ENCODE measurements at places on chromosomes 7 and 10.

DNA sequence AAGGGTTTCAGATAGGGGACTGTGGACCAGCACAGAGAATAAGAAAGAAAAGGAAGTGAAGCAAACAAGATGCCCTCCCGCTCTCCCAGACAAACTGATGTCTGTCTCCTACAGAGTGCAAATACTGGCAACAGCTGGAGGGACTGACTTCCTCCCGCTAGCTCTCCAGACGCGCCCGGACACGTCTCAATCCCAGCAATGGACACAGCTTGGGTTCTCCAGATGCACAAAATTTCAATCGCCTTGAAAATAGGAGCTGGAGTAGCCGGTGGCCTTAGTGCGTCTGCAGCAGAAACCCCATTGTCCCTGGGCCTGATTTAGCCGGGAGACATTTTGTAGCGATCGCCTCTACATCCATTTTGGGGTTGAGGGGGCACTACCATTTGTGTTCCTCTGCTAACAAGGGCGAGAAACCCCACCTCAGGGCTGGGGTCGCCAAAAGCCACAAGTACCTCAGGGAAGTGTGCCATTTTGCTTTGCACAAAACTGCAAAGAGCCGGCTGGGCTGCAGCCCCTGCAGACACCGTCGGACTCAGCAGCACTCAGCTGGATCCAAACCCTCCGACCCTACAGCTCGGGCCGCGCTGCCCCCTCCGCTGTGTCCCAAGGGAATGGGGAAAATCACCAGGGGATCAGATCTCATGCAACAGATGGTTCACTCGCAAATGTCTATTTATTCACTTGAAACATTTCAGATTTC is 5.9 kb downstream of the CPA2 start:
- no peak for DNase-seq

DNA sequence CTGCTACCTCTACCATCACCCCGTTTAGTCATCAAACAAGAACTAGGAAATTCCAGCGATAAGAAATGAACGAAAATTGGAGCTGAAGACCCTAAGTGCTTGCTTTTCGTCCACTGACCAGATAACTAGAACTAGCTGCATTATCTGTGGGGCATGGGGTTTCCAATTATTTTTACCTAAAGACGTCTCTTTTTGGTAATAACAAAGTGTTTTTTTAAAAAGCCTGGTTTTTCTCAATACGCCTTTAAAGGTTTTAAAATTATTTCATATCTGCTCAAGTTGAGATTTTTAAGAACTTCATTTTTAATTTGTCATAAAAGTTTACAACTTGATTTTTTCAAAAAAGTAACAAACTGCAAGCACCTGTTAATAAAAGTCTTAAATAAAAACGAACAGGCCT is 104.2 kb downstream of the GALNT11 start:
- no peak for DNase-seq

GRCh38 chr10:114754445-114755320 is 66.9 kb upstream of the FHIP2A start:
- DNase-seq = no peak

DNA sequence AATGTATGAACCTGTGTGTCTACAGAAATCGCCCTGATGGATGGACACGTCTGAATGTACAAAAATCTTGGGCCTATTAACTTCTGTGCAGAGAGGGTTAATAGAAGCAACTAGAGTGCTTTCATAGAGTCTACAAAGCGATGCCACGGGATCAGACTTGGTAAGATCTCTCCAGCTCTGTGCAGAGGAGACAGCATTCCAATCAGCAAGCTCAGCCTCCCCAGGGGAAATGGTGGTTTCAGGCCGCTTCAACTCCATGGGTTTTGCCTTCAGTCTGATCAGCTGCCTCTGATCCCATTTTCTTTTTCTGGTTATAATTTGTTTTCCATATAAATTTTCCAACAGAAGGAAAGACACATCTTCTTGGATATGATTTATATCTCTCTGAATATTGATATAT is 35.1 kb upstream of the COBL start:
- no peak for DNase-seq

DNA sequence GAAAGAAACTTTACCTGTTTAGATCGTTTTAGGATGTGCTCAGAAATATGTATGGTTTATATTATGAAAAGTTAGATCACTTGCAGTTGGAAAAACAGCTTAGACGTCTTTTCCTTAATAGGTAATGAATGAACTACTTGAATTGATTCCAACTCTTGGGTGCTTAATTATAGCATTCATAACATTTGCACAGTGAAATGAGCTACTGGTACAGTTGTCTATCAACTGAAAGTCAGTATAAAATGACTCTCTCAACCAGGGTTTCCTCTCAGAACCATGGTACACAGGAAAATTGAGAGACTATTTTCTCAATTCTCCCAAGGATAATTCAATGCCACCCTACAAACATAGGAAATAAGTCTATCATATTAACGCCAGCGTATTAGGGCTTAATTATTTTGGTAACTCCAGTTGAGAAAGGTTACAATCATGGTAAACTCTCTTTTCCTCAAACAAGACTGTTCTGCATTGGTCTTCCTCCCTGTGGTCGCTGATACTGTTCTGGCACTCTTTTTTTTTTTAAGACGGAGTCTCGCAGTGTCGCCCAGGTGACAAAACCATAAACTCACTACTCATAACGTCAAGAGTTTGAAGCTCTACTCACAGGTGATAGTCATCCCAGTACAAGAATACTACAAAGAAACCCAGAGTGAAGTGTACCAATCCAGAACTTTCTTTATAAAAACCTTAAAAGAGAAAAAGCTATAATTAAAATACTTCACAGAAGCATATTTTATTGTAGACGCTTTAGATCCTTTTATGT is 2.0 kb downstream of the ANLN start:
- DNase-seq = no peak

GRCh38 chr10:18134509-18134908 is 5.7 kb upstream of the CACNB2 start:
- no peak for DNase-seq

- no peak for DNase-seq
These were observed 597 bp downstream of the ZNF277 start for GRCh38 chr7:112206991-112207592.

DNA sequence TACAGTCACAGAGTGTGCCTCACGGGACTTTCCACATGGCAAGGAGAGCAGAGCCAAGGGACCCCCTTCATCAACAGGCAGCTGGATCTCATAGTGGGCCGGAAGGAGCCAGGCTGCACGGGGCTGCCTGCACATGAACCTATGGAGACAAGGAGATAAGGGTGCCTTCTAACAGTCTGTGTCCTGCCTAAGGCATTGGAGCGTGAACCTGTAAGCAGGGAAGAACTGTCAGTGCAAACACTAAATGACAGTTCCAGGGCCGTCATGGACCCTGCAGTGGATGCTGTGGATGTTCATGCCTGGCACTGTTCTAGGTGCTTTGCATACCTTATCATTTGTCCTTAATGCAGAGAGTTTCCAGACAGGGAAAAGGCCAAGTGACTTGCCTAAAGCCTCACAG is 85.9 kb downstream of the WIPF3 start:
- no peak for DNase-seq

DNA sequence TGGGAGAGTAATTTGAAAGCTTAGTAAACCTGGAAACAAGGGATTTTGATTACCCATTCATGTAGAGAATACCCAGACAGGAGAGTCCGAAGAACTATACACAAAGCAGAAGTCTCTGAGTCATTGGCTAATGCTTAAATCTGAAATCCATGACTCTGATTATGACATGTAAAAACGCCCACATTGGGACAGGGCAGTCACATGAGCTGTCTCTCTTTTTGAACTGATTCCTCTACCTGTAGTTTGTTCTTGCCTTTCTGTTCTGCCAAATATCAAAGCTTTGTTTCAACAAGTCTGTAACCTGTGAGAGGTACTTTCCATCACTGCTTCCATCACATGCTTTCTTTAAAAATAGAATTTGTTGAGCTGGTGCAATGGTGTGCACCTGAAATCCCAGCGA is 4.3 kb upstream of the GPNMB start:
- no peak for DNase-seq

DNA sequence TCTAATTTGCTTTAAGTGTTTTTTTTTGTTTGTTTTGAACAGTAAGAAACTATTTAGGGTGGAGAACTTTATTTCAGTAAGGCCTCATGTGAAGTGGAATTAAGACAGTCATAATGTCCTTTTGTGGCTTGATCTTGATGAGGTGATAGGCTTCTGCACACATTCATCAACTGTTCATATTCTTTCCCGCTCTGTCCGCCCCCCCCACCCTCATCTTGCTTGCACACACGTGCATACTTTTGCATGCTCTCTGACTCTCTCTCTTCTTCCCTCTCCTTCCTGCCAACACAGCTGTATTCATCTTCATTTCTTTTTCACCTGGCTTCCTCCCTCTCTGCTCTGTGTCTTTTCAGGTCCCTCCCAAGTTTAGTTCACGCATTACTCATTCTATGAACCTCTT is 429.6 kb downstream of the AUTS2 start:
- DNase-seq = no peak

- DNase-seq = no peak
These were observed 19.0 kb downstream of the GPER1 start for GRCh38 chr7:1106793-1107421.

GRCh38 chr10:22365644-22366434 is 20.5 kb downstream of the SPAG6 start:
- DNase-seq = no peak

DNA sequence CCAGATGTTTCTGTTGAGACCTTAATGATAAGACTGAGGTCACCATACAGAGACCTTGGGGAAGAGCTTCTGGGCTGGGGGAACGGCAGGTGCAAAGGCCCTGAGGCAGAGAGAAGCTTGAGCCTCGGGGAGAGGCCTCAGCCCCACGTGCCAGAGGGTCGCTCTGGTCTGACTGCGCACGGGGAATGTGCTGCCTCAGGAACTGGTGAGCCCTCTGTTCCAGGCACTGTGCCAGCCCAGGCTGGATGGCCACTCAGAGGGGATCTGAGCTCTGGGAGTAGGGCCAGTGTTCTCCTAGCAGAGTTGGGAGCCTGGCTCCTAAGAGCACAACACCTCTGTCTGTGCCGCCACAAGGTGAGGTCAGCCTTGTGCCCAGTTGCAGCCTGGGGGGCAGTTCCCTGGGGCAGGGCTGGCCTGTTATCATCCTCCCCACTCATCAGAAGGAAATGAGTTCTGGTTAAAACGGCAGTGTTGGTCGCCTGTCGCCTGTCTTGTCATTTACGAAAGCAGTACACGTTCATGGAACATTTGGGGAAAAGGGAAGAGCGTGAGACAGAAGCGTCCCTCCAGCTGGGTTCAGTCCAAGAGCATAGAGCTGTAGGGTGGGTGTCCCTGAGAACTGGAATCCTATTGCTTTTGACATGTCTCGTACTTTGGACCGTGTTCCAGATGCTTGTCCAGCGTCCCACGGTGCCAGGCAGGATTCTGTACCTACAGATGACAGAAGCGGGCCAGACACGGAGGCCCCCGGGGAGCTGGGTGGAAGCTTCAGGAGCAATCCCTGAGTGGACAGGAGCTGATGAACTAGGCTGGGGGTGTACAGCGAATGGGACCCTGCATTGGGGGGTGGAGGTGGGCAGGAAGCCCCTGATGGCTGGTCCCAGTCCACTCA is 4.3 kb downstream of the TTYH3 start:
- no peak for DNase-seq

DNA sequence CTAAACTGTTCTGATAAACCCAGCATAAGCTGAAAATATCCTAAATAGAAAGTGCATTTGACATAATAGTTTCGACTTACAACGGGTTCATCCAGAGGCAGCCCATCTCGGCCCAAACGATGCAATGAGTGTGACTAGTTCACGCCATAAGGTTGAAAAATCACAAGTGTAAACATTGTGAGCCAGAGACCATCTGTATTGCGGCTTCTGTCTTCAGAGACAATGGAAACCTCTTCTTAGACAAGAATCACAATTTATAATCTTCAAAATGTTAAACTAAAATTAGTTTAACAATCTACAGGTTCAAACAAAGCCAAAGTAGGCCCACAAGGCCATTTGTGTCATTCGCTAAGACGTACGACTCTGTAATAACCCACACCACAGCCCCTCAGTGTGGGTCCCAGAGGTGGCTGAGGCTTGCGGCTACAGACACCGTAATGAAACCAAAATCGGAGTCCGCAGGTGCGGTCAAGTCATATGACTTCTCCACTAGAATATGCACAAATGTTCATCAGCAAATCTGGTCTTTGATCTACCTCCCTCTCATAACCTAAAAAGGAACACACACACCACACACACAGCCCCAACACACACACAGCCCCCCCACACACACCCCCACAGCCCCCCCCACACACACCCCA is 81.8 kb downstream of the DIP2C start:
- no peak for DNase-seq

- DNase-seq = no peak
These were observed 243.5 kb upstream of the ZNF32 start for GRCh38 chr10:43892062-43892770.

DNA sequence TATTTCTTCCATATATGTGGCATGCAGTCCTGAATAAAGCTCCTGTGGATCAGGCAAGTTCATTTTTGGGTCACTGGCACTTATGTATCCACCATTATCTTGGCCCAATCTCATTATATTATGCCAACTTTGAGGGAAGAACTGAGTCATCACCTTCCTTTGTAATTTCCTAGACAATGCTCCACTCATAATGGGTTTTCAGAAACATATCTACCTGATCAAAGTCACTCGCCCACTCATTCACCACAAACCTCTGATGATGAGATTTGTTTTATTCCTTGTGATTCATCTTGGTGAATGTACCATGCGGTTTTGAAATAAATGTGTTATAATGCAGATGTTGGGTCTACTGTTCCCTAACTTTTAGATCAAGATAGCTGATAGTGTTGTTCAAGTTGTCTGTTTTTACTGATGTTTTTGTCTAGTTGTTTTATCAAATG is 525.8 kb downstream of the KIF20B start:
- DNase-seq = no peak

DNA sequence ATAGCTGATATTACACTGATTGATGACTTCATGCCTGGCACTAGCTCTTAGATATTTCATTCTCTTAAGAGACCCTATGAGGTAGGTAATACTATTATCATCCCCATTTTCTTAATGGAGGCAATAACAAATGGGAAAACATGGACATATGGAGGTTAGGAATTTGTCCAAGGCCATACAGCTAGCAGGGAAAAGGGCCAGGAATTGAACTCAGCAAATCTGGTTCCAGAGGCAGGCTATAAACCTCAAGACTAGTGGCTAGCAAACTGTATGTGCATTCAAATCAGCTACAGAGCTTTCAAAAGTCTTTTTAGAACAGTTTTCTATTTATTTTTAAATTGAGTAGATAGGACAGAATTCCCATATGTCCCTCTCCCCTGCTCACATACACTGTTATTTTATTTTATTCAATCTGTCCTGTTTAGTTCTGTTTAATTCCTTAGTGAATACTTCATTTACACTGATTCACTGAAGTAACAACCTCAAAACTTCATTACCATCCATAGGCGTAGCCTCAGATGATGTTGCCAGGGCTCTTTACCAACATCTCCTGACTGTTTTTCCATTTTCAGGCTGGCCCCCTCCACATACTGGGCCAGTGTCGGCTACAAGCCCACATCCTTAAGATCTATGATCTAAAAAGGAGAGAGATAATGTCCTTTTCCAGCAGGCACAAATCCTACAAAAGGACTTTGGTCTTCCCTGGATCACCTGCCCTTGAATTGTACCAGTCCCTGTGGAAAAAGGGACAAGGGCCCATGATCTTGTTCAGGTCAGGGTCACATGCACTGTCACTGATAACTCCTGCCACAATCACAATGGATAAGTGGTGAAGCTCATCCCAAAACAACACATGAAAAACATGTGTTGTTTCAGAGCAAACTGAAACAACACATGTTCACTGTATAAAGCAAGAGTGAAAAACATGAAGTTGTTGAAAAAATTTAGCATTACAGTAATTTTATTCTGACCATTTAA is 15.9 kb downstream of the FAM24B start:
- DNase-seq = no peak

- DNase-seq = no peak
These were observed 188.9 kb downstream of the SKIDA1 start for GRCh38 chr10:21336476-21337170.

- DNase-seq = no peak
These were observed 161.5 kb upstream of the ZNF804B start for GRCh38 chr7:88597941-88598425.

Measured in stimulated activated CD4-positive, alpha-beta T cell treated with anti-CD3 and anti-CD28 coated beads, Interleukin-15, amount 100 ng/mL, for 1 hour (primary cell).